ENCODE measurements at places on chromosomes 7 and 10.

GRCh38 chr10:106399112-106399511 lies 765.4 kb downstream of the SORCS1 start:
- DNase-seq = no peak

- no peak for DNase-seq
These were observed 285.2 kb upstream of the KLF6 start for GRCh38 chr10:4070184-4070583.

GRCh38 chr10:24255881-24256311 lies 47.0 kb downstream of the KIAA1217 start:
- DNase-seq = no peak

GRCh38 chr10:117884093-117884492 lies 162.6 kb downstream of the RAB11FIP2 start:
- DNase-seq = no peak

- DNase-seq = peak; percentile 1
These were observed 79.0 kb upstream of the TMEM168 start for GRCh38 chr7:112869111-112869774.

GRCh38 chr10:58820386-58820785 lies 307.7 kb downstream of the BICC1 start:
- DNase-seq = no peak

GRCh38 chr10:43842072-43842471 lies 193.4 kb upstream of the ZNF32 start:
- DNase-seq = no peak

DNA sequence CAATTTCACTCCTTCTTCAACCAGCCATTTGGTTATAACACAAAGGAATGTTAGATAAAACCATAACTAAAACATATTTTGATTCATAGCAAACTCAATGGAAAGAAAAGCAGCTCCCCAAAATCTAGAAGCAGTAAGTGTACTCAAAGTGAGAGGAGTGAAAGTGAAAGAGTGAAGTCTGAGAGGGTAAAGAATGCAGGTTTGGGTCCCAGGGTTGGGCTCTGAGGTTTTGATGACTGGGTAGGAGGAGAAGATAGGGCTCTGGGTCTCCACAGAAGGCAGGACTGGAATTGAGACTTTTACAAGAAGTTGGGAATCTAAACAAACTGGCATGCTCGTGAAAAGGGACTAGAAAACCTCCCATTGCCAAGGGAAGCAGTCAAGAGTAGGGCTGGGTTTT lies 85.4 kb upstream of the RSU1 start:
- DNase-seq = no peak

DNA sequence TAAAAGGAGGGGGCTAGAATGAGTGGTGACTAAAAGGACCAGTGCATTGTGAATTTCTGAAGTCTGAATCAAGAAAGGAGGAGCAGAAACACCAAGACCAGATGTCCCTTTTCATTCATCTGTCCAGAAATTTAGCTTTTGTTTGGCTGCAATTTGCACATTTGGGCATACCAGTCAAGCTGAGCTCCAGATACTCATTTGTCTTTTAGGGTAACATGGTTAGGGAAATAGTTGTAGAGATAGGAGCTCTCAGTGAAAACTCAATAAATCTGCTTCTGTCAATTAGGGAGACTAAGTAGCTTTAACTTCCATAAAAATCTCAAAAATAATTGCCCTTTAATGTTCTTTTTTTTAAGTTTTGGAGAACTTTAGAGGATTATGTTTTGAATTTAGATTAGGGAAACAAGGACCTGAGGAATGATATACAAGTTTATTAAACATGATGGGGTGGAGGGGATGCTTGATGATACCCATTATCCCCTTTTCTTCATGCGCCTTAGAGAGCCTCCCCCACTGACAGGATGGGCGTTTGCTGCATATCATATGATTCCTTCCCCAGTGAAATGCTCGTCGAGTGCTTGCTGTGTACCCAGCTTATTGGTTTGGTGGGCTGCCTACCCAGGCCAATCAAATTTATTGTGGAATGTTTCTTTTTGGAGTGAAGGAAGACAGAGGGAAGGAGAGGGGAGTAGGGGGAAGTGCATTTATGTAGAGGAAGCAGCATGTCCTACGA lies 50.7 kb upstream of the RPA3 start:
- no peak for DNase-seq

- no peak for DNase-seq
These were observed 57.4 kb downstream of the TLL2 start for GRCh38 chr10:96456296-96456840.

DNA sequence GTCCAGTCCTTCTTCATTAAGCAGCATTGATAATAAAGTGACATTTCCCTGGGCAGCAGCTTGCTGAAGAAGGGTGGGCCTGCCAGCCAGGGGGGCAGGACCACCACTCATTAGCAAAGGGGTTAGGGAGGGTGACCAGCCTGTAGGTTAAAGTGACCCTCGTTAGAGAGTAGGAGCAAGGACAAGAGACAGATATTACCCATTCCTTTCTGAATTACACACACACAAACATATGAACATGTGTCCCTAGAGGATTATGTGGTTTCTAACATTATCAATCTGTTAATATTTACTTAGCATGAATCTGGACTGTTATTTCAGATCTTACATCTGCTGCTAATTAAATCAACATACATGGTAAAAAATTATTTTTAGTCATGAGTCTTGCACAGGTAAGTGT lies 88.9 kb downstream of the CTTNBP2 start:
- no peak for DNase-seq

GRCh38 chr10:69630651-69631400 lies 779 bp downstream of the FAM241B start:
- DNase-seq = no peak

GRCh38 chr7:98562381-98562823 lies 54.7 kb upstream of the NPTX2 start:
- no peak for DNase-seq

DNA sequence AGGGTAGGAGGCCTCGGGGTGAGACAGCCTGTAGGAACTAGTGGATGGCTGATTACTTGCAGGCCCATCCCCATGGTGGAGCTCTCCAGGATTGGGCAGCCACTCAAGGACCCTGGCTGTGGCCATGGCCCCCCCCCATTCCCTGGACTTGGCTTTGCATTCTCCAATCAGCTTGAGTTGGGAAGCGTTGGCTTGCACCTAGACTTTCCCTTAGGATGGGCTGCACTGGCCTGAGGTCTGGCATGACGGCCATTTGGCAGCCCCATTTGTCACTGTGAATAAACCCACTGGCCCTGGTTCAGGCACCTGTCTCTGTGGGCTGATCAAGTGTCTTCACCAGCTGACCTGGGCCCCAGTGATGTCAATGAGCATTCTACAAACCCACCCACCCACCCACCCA lies 41.4 kb downstream of the RAMP3 start:
- DNase-seq = no peak

DNA sequence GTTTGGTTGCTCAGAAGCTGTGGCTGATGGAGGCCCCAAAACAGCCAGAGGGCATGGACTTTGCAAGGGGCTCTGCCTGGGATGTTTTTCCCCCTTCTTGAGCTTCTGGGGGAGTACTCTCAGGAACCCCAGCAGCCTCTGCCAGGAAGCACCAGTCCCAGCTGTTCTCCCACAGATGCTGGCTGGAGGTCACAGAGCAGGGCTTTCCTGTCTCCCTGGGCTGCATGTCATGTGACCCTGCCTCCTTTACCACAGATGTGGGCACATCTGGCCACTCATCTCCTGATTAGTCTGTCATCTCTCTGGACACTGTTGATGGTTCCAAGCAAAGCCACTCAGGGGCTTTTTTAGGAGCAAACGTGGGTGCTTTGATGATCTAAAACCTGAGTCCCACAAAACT lies 136.7 kb downstream of the NEURL1 start:
- DNase-seq = no peak

DNA sequence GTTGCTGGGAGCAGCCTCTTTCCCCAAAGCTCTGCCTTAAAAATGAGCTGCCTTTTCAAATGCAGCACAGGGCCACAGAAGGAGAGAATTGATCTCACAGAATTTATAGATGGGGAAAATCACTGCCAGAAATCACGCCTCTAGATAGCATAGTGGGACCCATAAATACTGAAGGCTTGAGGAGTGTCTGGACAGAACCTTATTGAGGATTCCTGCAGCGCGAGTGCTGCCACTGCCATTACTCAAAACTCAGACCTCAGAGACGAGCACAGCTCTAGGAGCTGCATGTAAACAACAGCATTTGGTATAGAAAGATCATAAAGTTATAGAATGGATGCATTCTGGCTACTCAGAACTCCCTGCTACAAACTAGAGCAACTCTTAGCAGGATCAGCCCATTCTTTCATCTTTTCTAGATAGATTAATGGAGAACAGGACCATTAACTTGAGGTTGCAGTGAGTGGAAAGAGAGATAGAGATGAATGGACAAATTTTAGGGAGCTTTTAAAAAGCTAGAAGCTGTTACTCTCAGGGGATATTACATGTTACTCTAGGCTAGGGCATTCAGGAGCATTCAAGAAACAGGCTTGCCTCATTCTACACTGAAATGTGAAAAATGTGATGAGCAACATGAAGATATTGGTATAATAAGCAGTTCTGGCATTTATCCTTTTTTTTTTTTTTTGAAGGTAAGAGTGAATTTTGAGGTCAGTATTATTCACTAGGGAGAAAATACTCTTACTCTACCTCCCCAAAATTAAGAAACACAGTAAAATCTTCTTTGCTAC lies 267.2 kb upstream of the SLC26A5 start:
- no peak for DNase-seq

- DNase-seq = peak; percentile 63
These were observed 10.6 kb downstream of the ZYX start for GRCh38 chr7:143391462-143392404.

DNA sequence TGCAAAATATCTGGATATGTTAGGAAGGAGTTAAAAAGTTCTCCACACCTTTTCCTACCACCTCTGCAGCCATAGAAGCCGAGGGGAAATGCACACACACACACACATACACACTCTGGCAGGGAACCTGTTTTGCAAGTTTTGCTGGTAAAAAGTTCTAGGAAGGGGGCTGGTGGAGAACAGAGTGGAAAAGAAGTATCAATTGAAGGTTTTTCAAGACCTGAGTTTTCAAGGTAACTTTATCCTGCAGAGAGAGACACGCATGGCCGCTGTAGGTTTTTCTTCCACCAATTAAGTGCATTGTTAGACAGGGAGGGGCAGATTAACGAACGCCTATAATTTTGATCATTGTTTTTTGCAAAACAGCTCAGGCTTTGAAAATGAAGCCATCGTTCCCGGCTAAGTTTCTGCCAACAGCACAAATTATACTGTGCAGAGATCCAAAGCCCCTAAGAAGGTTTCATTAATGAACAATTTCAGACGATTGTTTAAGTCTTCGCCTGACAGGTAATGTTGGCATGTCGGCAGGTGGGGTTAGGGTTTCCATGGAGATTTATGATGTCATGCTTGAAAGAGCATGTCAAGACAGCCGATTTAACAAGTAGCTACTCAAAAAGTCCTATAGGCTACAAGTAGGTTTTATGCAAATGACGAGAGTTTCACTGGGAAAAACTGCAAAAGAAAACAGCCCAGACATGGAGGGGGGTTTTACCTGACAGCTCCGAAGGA lies 29.7 kb downstream of the KIAA1217 start:
- no peak for DNase-seq

DNA sequence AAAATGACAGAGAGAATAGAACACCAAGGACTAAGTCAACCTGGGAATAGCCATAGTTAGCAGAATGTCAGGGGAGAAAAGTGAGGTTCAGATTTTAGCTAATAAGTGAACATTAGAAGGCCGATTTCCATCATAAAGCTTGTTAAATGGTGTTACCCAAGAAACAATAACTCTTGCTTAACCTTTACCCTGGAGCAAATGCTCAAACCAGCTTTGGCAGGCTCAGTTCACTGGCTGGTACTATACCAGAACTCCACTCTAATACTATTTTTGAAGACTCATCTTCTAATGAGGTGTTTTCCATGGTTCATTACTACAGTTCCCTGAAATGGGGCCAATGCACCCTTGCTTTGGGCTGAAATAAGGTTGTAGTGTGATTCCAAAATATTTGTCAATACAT lies 61.3 kb downstream of the RNLS start:
- no peak for DNase-seq

- DNase-seq = no peak
These were observed 34.0 kb upstream of the PDGFA start for GRCh38 chr7:553636-554111.

- DNase-seq = no peak
These were observed 50.0 kb upstream of the GTF2IRD1 start for GRCh38 chr7:74403521-74404387.

DNA sequence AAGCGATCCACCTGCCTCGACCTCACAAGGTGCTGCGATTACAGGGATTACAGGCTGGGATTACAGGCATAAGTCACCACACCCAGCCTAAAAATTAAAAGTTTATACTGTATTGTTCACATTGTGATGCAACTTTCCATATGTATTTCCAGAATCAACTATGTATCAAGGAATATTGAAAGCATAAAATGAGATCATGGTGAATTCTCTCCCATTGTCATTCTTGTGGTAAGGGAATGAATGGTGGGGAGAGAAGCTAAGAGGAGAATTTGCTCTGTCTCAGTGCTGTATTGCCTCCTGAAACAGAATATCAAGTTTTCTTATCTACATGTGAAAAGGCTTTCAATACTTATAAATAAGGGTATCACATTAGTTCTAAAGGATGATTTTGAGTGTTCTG lies 81.7 kb downstream of the CD36 start:
- no peak for DNase-seq

GRCh38 chr7:28397141-28397540 lies 15.2 kb upstream of the CREB5 start:
- DNase-seq = no peak

- DNase-seq = no peak
These were observed 85.7 kb downstream of the GRB10 start for GRCh38 chr7:50696810-50697582.

DNA sequence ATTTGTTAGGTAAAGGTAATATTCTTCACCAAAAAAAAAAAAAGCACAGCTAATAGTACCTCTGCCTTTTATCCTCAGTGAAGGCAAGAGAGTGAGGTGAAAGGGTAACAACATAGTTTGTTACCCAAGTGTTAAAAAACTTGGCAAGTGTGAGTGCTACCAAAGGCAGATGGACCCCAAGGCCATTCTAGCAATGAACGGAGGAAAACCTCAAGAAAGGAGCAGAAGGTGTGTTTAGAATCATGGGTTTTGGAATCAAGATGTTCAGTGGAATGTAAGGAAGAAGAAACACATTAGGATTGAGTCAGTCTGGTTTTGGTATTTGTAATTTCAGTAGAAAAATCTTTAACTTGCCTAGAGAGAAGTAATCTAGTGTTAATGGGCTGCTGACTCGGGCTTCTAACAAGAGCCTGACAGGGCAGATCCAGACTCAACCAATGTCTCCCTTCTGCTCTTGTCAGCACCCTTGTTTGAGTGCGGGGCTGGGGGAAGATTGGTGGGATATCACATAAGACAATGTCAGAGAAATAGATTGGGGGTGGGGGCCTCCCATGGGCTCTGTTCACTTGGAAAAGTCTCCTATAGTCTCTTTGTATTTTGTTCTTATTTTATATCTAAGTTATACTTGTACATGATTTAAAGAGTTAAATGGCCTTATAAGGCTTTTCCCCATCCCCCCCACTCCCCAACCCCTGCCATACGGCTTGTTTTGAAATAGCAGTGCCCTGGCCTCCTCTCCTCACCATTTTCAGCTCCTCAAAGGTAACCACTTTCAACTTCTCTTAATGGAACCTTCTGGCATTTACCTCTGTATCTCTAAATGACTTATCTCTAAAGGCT lies 44.4 kb downstream of the SCD start:
- no peak for DNase-seq

- DNase-seq = no peak
These were observed 31.4 kb upstream of the BTBD16 start for GRCh38 chr10:122239578-122240257.

GRCh38 chr7:116497708-116498107 lies 1.8 kb upstream of the CAV2 start:
- no peak for DNase-seq

GRCh38 chr7:46205478-46205877 lies 284.4 kb upstream of the IGFBP3 start:
- DNase-seq = no peak

- DNase-seq = no peak
These were observed 128.8 kb upstream of the LYZL2 start for GRCh38 chr10:30758338-30758737.

Data from AG04450 (cell line).